NCI-H526 treated with DMSO at 0.1 percent for 48 hours (cell line): ENCODE measurements at places on chromosomes 6 and 20.

- DNase-seq = no peak
Observed at GRCh38 chr6:23179994-23180393, 610.6 kb downstream of the HDGFL1 start.

- no peak for DNase-seq
Observed at GRCh38 chr6:63249875-63250482, 38.7 kb downstream of the FKBP1C start.

GRCh38 chr6:43628393-43629103 lies 516 bp downstream of the GTPBP2 start:
- no peak for DNase-seq

DNA sequence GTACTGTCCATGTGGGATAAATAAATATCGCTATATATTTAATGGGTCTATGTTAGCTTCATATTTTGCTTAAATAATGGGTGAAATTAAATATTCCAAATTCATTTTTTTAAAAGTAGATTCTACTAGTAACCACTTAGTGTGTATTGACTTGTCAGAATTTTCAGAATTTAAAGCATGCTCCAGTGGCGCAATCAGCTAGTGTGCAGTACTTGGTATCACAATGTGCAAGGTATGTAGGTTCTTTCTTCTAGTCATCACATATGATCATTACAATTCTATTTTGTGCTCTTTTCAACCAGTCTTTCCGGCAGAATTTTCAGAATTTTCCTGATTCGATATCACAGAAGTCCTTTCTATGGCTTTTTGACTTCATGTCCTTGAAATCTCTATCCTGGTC lies 32.6 kb downstream of the PDE7B start:
- DNase-seq = no peak

- DNase-seq = no peak
Observed at GRCh38 chr20:3755269-3755668, 12.3 kb downstream of the ADISSP start.

GRCh38 chr6:26420688-26421171 lies 18.7 kb downstream of the BTN3A1 start:
- no peak for DNase-seq

DNA sequence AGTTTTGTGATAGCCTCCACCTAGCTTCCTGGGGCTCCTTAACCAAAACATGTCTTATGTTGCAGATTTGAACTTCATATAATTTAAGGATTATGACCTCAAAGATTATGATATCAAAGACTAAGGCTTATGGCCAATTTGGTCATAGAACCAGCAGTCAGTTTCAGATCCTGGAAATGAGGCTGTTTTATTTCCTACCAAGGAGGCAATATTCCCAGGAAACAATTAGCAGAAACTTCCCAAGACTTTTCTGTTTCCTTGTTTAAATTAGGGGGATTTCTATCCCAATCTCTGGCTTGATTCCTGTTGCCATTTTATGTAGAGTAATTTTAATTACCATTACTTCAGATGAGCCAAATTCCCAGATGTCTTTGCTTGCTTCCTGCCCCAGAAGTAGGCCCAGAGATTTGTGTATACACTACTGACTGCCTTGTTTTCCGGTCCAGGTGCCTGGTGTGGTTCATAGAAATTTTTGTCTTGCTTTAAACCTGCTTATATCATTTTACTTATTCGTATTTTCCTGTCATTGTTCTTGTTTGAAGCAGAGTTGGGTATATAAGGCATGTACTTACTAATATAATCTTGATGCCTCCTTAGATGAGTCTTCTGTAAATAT lies 119.2 kb upstream of the TMEM170B start:
- DNase-seq = no peak
